Thoracic aorta (tissue), 2 donors: ENCODE measurements at places on chromosomes 2 and 18.
A peak's percentile ranks its signal among the peaks of the same experiment; 100 is the strongest.

DNA sequence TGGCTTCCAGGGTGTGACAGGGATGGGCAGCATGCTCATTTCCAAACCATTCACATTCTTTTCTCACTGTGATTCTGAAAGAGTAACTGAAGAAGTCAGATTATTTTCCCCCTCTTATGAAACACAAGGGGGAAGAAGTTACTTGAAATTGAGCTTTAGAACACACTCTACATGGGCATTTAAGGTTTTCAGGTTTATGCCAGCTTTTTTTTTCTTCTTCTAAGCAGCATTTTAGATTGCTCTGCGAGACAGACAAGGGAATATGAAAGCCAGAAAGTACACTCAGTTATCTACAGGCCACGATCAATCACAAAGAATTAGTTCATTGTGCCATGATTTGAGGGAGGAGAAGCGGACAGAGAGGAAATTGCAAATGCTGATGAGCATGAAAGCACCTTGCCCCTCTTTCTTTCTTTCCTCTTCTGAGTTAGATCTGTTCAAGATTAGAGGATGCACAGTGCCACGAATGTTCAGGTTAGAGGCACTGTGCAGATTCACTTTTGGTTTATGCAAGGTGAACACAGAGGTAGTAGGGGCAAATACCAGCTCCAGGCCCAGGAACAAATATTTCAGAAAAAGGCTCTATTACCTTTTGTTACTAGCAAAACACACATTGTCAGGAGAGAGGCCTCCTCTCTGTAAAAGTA is 49.2 kb downstream of the CXCR4 start:
- DNase-seq = no peak

- no peak for DNase-seq
These were observed 3.8 kb downstream of the EVX2 start for GRCh38 chr2:176079831-176080539.

DNA sequence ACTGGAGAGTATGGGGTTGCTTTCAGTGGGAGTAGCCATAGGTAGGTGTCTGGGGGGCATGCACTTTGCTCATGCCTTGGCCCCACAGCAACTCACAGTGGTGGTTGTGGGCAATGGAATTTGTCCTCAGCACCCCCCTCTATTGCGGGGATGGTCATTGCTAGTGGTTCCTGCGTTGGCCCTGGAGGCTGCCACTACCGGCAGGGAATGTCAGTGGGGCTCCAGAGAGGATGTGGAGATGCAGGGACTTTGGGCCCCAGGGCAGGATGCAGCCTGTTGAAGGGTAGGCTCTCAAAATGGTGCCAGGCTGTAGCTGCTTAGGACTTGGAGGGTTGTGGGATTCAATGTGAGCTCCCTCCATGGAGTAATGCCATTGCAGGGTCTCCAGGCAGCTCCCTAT is 125.0 kb downstream of the XRCC5 start:
- no peak for DNase-seq

DNA sequence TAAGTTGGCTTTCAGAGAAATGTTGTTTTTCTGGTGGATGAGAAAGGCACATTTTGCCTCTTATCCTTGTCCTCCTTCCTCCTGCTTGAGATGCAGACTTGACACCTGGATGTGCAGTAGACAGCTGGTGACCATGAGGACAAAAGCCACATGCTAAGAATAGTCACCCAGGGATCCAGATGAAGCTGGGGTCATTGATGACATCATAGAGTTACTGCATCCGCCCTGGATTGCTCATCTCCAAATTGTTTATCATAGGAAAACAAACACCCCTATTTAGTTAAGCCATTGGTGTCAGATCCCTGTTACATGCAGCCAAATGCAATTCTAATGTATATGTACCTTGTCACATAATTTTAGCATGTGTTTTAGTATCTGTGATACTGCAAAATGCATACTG is 16.3 kb upstream of the SLC1A4 start:
- no peak for DNase-seq

GRCh38 chr2:100875516-100876230 is 55.7 kb downstream of the NPAS2 start:
- DNase-seq = no peak

GRCh38 chr2:54728669-54729120 is 5.2 kb downstream of the EML6 start:
- DNase-seq = no peak

DNA sequence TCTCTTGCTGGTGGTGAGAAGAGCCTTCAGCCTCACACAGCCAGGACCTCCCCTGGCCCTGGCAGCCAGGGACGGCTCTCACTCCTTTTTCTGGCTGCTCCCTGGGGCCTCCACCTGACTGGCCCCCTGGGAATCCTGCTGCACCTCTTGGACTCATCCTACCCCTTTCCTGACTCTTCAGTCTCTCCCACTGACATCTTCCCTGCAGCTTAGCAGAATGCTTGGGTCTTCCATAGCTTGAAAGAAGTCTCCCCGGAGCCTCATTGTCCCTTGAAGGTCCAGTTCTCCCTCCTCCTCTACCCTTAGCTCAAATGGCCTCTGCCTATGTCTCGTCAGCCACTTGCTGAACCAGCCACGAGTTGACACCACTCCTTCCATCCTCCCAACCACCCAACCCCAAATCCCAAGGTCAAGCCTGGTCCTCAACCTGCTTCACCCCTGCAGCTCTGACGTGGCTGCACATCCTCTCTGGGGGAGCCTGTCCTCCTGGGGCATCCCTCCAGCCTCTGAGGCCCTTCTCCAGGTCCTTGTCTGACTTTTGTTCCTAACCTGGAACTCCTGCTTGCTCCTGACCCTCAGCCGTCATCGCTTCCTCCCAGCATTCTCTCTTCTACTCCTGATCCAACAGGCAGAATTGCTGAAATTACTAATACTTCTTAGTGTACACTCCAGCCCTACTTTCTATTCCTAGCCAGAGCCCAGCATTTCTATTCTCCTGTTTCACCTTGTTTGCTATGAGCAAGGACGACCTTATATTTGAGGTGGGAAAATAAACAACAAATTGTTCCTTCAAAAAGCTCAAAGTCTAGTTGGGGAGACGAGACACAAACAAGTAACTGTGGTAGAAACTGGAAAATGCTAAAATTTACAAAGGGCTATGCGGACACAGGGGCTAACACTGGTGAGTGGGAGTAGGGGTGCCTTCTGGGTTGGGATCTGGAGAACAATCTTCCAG is 68.7 kb upstream of the MGAT4A start:
- no peak for DNase-seq

- no peak for DNase-seq
These were observed 52.9 kb upstream of the RPL31 start for GRCh38 chr2:100948942-100949811.

DNA sequence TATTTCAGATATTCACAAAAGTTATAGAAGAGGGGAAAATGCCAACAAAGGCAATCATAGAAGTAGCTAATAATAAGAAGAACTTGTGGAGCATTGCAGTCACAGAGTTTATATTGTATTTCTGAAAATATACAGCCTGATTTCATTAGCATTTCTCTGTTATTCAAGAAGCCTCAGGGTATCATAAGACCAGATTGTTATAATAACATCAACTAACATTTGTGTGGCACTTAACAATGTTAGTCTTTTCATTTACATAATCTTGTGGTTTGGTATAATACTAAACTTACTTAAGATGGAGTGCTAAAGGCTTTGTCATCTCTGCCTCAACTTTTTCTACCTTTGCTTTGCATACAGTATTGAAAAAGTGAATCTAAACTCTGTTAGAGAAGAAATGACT is 61.6 kb upstream of the TACR1 start:
- no peak for DNase-seq

DNA sequence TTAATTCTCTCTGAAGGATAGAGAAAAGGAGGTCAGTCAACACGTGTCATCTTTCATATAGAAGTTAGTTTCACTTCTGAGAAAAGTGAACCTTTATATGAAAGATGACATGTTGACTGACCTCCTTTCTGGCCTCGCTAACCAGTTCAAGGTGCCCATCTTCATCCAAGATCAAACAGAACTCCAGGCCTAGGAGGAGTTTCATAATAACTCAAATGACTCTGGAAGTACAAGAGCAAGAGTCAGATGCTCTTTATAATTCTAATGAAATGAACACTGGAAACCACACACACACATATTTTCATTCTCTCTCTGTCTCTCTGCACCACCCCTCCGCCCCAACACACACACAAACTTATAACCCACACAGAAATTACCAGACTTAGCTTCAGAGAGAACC is 16.3 kb downstream of the ANKRD44 start:
- DNase-seq = no peak

- peak; percentile 64 for DNase-seq
These were observed 56.6 kb downstream of the RPL37A start for GRCh38 chr2:216555274-216555673.

- DNase-seq = no peak
These were observed 45.1 kb upstream of the ACAA2 start for GRCh38 chr18:49858309-49859020.

DNA sequence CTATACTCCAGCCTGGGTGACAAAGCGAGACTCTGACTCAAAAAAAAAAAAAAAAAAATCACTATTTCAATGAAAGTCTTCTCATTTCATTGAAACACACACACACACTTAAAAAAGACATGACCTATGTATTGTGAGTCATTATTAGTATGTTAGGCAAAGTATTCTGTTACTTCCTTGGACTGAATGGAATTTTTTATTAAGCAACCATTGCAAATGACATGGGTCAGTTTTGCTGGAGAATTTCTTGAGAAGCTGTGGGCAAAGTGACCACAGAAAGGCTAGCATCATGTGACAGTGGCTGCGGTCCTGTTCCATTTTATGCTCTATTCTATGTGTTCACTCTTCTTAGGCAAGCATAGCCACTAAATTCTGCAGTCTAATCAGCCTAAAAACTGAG is 695.7 kb downstream of the TDRD15 start:
- no peak for DNase-seq

DNA sequence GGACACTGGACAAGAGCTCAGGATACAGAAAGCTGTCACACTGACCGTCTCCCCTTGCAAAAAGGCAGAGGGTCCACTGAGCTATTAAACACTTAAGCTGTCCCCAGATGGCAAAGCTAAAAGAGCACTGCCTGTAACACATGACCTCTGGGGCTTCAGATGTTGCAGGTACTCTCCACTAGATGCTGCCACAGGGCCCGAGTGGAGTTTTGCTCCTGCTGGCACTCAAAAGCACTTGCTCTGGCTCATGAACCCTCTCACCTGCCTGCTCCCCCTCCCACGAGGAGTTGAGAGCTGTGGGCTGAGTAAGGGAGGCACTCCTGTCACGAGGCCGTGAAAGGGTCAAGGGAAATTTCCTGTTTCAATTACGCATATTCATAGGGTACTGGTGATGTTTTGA is 227.9 kb downstream of the PRKCE start:
- DNase-seq = no peak

DNA sequence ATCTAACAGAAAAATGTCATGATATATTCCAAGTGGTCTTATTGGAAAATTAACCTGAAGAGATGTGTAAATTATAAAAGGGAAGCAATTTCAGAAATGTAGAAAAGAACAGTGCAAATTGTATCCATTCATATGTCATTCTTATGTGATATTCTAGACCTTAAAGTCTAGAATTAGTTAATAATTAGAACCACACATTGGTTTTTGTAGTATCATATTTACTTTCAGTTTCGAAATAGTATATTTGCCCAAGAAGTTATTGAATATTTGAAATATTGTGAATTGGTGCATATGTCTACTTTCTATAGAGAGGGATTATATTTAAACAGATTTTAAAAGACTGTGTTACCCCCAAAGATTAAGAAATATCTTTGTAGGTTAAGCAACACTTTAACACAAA is 1348.6 kb upstream of the ACVR2A start:
- DNase-seq = no peak
